ENCODE measurements at places on chromosomes 2 and 18. TPM values are rescaled to one million over a fixed set of nuclear protein-coding genes. Genes with fewer than 3 reads are reported as not detected.

DNA sequence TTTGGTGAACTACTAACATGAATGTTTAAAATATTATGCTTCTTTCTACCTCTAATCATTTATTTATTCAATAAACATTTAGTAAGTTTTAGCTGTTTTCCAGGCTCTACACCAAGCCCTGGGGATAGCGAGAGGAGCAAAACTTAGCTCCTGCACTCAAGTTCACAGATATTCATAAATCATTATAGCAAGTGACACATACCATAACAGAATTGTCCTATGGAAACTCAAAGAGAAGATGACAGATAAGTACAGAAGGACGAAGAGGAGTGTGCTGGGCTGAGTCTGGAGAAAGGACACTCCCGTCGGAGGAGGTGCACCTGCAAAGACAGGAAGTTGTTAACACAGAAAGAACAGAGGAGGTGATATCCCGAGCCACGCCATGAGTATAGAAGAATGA lies 13.9 kb upstream of the VIT start:
- no peak for DNase-seq

DNA sequence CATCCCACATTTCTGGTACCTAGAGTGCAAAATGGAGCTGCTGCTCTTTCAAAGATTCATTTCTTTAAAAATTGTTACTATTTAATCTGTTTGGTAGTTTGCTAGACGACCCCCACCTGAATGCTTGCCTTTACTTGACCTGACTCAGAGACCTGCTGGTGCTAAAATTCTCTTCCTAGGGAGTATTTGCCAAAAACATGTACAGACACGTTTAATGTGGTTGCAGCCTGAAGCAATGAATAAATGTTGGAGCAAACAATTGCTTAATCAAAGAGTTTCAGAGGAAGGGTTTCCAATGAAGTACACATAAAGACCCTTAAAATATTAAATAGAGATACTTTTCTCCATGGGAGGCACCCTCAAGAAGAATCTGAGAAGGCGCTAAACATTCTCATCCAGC lies 734.4 kb downstream of the CBLN2 start:
- DNase-seq: no peak

Gene DNAJC5G
- total RNA-seq: not detected

Gene AQP12A
- total RNA-seq: not detected

DNA sequence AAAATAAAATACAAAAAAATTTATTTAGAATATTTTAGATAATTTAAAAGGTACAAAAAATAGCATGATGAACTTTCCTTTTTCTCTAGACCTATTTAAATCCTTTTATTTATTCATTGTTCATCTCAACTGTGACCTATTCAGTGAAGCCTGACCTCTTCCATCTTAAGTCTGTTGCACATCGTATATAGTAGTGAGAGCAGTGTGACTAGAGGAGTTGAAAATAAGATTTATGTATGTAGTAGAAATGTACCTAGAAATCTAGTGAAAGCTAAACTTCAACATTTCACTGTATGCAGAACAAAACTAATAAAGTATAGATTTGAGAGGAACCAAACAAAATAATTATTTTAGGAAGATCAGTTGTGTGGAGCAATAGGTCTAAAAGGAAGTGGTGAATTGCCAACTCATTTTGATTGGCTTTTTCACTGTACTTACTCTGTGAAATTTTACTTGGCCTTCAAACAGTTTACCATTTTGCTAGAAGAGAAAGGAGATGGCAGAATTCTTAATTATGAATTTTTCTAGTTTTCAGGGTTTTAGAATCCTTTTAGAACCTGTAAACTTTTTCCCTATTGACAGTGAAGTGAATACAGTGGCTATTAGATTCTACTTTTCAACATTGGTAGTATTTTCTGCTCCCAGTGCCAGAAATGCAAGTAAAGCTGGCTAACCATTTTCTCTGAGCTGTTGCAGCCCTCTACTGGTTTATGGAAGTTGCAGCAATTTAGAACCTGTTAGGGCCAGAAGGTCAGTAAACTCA lies 11.0 kb downstream of the ANKRD12 start:
- no peak for DNase-seq

- DNase-seq: no peak
These were observed 51.7 kb upstream of the ATP5MC3 start for GRCh38 chr2:175233135-175233719.

Gene HTR2B
- 0.35 TPM for total RNA-seq
